ENCODE measurements at places on chromosomes 16 and 17. TPM values are rescaled to one million over a fixed set of nuclear protein-coding genes. Genes with fewer than 3 reads are reported as not detected.
A peak's percentile ranks its signal among the peaks of the same experiment; 100 is the strongest.

DNA sequence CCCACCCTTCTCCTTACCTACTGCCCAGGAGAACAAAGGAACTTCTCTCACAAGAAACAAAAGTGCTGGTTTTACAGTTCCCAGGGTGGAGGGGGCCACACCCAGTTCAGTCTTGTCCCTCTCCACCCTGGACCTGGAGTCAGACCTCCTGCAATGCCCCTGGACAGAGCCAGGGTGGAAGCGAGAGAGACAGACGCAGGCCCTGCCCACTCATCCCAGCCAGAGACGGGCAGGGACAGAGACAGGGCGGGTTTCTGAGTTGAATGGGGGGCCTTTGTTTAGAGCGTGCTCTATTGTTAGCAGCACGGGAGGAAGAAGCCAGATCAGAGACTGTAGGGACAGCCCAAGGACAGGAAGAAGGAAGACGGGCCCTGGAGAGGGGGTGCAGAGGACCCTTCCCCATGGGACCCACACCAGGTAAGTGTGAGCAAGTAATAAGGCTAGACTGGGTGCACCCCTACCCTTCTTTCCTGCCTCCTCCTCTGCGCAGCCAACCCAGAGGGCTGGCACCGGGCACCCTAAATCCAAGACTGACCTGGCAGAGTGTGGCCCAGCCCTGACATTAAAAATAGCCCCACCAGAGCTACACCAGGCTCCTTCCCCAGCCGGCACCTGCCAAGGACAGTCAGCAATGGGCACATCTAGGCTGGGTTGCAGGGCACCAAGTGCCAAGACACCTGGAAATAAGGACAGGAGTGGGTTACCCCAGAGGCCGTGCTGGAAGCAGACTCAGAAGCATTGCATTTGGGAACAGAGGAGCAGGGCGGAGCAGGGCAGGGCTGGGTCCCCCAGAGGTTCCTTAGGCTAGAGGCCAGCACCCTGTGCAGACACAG is 10.9 kb downstream of the JUP start:
- no peak for DNase-seq

DNA sequence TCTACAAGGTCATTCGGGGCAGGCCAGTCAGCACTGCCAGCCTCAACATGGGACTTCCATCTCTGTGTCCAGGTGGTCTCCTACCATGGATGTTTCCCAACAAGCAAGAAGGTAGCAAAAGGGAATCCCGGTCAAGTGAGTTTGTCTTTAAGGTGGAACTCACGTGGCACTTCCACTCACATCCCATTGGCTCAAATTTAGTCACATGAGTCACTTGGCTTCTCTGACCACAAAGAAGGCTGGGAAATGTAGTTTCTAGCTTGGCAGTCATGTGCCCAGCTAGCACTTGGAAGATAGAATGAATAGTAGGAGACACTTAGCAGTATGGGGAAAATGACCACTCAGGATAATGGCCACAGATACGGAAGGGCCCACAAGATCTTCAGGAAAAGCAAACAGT is 106.6 kb downstream of the AIPL1 start:
- DNase-seq: no peak

DNA sequence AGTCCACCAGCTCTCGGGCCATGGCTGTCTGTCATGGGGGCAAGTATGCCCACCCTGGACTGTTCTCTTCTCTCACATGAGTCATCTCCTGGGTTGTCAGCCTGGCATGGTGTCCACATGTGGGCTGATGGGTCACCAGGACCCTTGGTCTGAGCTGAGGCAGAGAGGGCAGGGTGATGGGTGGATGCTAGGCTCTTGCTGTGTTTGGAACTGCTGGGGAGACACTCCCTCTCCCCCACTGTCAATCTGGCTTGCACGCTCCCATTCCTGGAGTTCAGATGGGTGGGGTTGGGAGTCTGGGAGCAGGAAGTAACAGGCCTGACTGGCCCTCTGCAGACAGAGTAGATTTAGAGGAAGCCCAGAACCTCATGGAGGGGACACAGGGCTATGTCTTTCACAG is 28.9 kb downstream of the KSR1 start:
- DNase-seq: no peak

- DNase-seq: peak; percentile 39
Observed at GRCh38 chr17:7557775-7558543, 591 bp upstream of the TNFSF13 start.

GRCh38 chr17:18261146-18261515 is 669 bp downstream of the MIEF2 start:
- peak; percentile 51 for DNase-seq

GRCh38 chr16:74111456-74111982 is 185.1 kb upstream of the PSMD7 start:
- no peak for DNase-seq

The KRTAP4-9 gene
- total RNA-seq: not detected

DNA sequence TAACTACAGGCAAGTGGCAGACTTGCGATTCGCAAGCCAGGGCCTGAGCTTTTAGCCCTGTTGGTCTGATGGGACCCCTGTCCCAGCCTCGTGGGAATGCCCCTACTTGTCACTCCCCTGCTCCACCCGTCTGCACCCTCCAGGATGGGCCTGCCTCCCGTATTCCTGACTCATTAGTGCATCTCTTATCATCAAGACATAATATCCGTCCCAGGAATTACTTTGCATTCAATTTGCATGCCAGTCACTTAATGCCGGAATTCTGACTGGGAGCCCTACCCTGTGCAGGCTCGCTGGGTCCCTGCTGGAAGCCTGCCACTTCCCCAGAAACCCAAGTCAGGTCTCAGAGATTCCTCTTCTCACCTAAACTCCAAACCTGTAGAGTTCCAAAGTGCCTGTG is 3.3 kb downstream of the PRSS53 start:
- no peak for DNase-seq

The TBC1D3 gene
- total RNA-seq: not detected

GRCh38 chr17:62631086-62631935 is 3.8 kb downstream of the MRC2 start:
- no peak for DNase-seq

The CLEC19A gene
- total RNA-seq: not detected

DNA sequence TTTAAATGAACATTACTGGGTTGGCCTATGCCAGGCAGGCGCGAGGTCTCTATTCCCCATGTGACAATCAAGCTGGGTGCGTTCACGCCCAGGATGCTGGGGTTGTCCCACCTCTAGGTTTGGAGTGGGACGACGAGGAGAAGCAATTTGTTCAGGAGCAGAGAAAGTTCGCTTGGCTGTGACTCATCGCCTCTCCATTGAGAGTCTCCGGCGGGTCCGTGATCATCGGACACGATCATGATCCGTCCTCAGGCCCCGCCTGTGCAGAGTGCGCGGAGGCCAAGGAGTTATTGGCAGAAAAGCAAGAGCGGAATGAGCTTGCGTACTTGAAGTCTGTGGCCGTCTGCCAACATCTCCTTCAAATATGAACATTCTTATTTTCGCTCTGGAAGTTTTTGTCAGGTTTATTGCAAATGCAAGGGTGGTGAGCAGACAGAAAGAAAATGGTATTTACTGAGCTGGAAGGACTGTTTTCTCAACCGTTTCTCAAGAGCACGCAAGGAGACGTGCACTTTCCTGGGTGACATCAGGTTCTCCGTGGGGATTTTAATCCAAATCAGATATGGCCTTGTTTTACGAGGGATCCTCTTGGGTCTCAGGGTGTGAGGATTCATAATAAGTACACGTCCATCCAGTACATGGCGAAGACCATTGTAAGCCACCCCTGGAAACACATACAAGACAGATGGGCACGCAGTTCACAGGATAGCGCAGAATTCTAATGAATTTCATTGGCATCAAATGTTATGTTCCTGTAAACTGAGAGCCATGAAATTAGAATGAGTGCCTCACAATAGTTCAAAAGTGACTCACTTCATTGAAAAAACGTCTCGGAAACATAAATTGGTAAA is 70.1 kb upstream of the CREBBP start:
- DNase-seq: no peak

The STH gene
- not detected for total RNA-seq

The SOX9 gene
- total RNA-seq: not detected

The TP53TG3D gene
- total RNA-seq: 0.52 TPM

Measured in activated CD8-positive, alpha-beta T cell treated with anti-CD3 and anti-CD28 coated beads, Interleukin-2, amount 10 ng/mL, durations not matched to agents 7 days and 5 days (primary cell).